Right hindlimb (tissue), 1 donor: ENCODE measurements at places on chromosomes 11 and 22.

- DNase-seq, result no peak
Observed at GRCh38 chr22:44815099-44816070, 63.0 kb downstream of the ARHGAP8 start.

DNA sequence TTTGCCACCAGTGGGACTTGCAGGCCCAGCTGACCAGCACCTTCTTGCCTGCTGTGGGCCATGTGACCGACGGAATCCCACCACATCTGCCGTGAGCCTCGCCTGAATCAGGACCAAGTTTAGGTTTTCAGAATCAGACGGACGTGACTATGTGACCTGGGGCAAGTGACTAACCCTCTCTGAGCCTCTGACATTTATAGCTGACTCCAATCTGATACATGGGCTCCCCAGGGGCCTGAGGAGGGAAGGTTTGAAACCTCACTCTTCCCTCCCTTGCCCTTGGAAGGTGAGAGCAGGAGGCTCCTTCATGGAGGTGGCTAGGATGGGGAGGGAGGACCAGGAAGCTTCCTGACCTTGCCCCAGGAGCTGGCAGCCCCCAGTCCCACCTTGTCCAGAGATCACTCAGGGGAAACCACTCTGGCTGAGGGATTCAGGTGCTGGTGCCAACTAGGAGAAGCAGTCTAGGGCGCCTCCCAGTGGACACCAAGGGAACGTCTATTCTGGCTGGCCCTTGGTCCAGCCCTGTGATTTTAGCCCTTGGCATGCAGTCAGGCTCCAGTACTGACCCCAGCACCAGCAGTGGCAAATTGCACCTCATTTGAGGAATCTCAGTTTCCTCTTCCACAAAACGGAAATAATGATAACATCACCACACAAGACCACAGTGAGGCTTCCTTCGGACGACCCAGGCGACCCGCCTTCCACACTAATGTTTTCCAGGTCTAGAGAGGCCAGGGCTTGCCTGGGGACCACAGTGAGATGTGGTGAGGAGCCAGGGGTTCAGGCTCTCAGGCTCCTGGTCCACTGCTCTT lies 47.2 kb upstream of the SYT7 start:
- DNase-seq, result peak; percentile 58

DNA sequence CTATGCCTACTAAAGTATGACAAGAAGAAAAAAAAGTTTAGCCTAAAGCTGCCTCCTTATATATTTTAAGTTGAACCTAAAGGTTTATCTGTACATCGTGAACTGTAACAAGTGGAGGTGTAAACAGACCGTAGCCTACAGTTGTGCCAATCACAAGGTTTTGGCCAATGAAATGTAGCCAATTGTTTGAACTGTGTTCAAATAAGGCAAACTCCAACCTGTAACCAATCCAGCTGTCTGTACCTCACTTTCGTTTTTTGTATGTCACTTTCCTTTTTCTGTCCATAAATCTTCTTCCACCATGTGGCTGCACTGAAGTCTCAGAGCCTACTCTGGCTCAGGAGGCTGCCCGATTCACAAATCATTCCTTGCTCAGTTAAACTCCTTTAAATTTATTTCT lies 6.8 kb upstream of the EI24 start:
- DNase-seq, result no peak

DNA sequence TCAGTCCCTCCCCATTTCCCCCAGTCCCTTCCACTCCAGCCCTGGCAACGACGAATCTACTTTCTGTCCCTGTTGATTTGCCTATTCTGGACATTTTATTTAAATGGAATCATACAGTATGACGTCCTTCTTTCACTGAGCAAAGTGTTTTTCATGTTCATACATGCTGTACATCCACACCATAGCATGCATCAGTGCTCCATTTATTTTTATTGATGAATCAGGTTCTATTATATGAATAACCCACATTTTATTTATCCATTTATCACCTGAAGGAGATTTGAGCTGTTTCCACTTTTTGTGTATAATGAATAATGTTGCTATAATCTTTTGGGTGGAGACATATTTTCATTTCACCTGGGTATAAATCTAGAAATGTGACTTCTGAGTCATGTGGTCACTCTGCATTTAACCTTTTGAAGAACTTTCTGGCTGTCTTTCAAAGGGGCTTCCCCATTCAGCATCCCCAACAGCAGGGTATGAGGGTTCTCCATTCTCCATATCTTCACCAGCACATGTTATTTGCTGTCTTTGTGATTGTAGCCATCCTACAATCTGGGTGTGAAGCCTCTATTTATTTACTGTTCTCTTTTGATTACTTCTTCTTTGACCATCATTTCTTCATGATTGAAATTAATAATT lies 531.7 kb downstream of the ETS1 start:
- no peak for DNase-seq

DNA sequence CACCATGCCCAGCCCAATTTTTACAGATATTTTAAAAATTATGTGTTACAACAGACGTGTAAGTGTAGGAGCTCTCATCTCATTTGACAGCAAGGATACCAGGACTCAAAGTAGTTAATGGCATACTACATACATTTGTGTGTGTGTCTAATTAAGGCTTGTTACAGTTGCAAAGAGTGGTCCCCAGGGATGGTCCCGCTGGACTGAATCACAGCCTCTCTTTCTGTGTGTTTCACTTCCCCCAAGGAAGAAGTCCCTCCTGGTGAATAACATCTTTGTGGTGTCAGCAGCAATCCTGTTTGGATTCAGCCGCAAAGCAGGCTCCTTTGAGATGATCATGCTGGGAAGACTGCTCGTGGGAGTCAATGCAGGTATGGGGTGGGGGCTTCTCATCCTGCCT lies 17.2 kb downstream of the SLC2A11 start:
- no peak for DNase-seq

DNA sequence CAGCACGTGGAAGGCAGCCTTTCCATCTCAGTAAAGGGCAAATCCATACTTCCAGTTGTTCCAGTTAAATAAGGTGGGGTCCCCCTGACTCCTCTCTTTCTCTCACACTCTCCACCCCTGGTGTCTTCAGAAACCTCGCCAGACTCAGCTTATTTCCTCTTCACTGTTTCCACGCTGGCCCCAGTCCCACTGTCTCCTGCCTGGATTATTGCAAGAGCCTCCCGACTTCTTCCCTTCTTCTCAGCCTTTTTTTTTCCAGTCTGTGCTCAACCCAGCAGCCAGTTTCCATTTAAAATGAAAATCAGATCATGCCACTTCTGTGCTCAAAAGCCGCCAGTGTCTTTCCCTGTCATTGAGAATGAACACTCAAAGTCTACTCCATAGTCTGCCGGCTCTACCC lies 131.4 kb downstream of the PKNOX2 start:
- peak; percentile 74 for DNase-seq

GRCh38 chr11:119468511-119468910 lies 45.5 kb upstream of the THY1 start:
- no peak for DNase-seq

GRCh38 chr22:21937821-21938070 lies 14.9 kb downstream of the PPM1F start:
- DNase-seq, result no peak

GRCh38 chr11:125638315-125638714 lies 13.4 kb downstream of the CHEK1 start:
- no peak for DNase-seq

DNA sequence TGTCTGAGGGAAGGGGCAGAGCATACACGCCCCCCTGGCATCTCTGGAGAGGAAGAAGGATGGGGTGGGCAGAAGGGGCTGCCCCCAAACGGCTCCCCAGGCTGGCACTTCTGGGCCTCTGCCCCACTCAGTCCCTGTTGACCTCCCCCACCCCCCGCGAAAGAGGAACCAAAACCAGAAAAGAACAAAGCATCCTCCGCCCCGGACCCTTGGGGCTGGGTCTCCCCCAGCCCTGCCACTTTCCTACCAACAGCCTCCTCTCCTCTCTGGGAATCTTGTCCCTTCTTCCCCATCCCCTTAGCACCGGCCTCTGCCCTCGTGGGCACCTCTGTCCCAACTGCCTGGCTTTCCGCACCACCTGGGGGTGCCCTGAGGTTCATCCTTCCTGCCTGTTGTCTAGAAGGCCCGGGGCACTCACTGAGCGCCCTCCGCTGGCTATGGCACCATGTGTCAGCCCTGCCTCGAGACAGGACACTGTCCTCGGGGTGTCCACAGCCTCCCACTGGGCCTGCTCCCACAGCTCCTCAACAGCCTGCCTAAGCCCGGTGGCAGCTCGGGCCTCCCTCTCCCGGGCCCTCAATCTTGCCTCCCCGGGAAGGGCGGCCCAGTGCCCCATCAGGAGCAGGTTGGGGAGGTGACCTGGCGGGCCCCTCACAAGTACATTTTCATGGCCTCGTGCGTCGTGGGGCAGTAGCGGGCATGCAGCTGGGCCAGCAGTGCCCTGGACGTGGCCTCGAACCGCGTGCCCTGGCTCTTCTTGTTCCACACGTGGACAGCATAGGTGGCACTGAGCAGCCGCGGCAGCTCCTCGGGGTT lies 28.2 kb downstream of the A4GALT start:
- DNase-seq, result no peak

DNA sequence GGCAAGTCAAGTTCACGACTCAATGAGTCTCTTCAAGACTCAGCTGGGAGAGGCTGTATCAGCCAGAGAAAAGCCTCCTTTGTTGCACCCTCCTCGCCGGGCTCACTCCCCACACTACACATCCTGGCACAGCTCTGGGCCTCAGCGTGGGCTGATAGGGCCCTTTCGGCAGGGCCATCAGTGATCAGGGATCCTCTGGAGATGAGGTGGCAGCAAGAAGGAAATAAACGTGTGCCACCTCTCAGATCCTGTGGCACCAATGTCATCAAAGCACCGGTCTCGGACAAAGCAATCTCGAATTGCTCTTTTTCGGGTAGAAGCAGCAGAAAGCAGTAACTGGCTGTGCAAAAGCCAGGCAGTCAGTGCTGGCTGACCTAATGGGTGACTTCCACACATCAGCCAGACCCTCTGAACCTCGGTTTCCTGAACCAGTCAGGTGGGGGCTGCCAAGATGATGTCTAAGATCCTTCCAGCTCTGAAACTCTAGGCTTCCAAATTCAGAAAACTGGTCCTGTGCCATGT lies 2.1 kb downstream of the EHD1 start:
- DNase-seq, result no peak

DNA sequence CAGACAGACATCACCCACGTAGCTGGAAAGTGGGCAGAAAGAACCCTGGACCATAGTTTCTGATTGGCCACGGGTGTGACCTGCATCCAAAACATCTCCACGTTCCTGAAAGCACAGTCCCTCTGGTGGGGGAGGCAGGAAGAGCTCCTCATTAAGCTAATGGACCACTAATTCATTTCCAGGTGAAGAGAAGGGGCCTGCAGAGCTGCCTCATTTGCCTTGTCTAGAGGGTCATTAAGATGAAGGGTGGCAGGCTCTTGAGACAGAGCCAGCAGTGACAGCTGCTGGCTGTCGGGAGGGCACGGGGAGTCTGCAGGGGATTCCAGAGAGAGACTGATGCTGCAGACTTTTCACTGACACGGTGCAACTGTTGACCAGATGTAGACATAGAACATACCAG lies 149.6 kb upstream of the OPCML start:
- DNase-seq, result no peak

GRCh38 chr11:92979176-92979575 lies 9.7 kb downstream of the MTNR1B start:
- DNase-seq, result no peak

- no peak for DNase-seq
Observed at GRCh38 chr11:29530961-29531360, 485.9 kb downstream of the KCNA4 start.

GRCh38 chr11:58771458-58771855 lies 39.7 kb upstream of the GLYAT start:
- no peak for DNase-seq

- DNase-seq, result no peak
Observed at GRCh38 chr11:69601011-69601975, 39.7 kb upstream of the CCND1 start.

- DNase-seq, result no peak
Observed at GRCh38 chr11:3623767-3624458, 17.9 kb downstream of the ART5 start.

- DNase-seq, result peak; percentile 62
Observed at GRCh38 chr22:48581205-48581766, 1246.4 kb downstream of the BRD1 start.

- no peak for DNase-seq
Observed at GRCh38 chr11:66880496-66881450, 23.9 kb downstream of the LRFN4 start.

DNA sequence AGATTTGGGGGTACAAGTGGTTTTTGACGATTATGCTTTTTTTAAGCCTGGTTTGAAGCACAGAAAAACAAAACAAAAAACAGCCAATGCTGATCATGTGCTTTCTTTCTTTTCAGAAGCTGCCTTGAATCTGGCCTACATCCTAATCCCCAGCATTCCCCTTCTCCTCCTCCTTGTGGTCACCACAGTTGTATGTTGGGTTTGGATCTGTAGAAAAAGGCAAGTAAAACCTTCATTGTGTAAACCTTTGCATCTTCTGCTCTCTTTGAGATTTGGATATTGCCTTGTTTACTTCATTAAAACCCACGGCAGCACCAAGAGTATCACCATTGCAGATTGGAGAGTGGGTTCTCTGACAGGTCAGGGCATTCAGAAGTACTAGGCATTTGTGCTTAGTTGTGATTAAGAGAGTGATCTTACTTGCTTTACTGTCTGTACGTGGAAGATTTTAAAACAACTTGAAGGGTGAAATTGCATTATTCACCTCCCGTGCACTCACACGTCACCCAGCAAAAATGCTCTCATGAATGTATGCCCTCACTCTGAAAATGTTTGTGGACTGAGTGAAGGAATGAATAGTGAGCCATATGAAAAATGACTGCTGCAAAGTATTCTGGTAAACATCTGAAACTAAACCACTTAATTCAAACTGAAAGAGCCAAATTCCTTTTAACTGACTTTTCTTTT lies 17.0 kb downstream of the LAYN start:
- DNase-seq, result no peak

DNA sequence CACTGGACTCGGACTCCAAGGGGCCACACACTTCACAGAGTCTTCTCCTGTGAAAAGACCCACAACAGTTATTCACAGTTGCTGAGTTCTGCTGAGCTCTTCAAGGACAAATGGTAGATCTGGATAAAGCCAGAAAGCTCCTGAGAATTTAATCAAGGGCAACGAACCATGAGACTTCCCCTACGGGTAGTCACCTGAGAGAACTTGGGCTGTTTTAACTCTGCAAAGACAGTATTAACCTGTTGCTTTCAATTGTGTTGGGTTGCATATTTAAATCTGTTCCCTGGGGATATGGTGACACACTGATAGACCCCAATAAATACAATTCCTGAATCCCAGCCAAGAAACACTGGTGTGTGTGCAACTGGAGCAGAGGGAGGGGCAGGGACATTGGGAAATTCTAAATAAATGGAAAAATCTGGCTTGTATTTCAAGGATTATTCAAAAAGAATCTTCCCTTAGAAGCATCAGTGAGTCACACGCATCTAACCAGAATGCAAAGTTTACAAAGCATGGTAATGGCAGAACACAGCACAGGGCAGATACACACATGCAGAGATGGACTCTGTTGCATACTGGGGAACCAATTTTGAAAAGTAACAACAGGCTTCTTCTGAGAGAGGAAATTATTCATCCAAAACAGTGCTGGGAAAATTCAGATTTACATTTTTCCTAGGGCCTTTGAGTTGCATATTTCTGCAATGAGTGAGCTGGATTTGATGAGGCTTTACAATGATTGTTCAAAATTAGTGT lies 4.0 kb downstream of the KCNJ1 start:
- DNase-seq, result no peak

GRCh38 chr11:86182976-86183584 lies 61.5 kb upstream of the EED start:
- no peak for DNase-seq

- DNase-seq, result peak; percentile 92
Observed at GRCh38 chr22:20422271-20423007, 15.2 kb downstream of the SCARF2 start.
